Thoracic aorta endothelial cell (primary cell): ENCODE measurements at places on chromosomes 16 and 17. TPM values are rescaled to one million over a fixed set of nuclear protein-coding genes. Genes with fewer than 3 reads are reported as not detected.

The CSNK1D gene
- 62.0 and 76.5 TPM in 2 replicates for total RNA-seq

The HIGD1B gene
- total RNA-seq, result not detected in 2 replicates

The CNTNAP4 gene
- total RNA-seq, result not detected in 2 replicates

The TNFRSF13B gene
- total RNA-seq, result not detected in 2 replicates

The PKMYT1 gene
- 15.2 and 27.6 TPM in 2 replicates for total RNA-seq

The SLC5A11 gene
- total RNA-seq, result 0.07 TPM in 1 of 2 replicates, not detected in the other

The ST6GALNAC2 gene
- total RNA-seq, result 0.22 and 0.27 TPM in 2 replicates
